Suprapubic skin (tissue), 4 donors: ENCODE measurements at places on chromosomes 3 and 15. TPM values are rescaled to one million over a fixed set of nuclear protein-coding genes. Genes with fewer than 3 reads are reported as not detected.

TMC3 gene
- not detected for total RNA-seq

NAALADL2 gene
- 4.0 TPM for total RNA-seq

DNA sequence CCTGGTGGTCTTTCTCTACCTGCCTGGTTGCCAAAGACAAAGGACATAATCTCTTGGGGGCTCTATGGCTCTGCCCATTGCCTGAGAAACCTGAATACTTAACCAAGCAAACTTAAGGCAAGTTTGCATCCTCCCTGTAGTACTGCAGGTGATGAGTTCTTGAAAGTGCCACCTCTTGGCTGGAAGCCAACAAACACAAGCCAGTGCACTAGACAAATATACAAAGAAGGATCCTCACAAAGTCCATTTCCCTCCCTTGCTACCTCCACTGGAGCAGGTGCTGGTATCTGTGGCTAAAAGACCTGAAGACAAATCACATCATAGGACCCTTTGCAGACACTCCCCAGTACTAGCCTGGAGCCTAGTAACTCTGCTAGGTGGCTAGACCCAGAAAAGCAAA lies 772.3 kb downstream of the SI start:
- H3K36me3 ChIP-seq: no peaks in the 10 kb centered on the region
- H3K27ac ChIP-seq: no peak overlapping the region
- no peaks in the 10 kb centered on the region for H3K4me1 ChIP-seq

- H3K4me1 ChIP-seq: peaks cover 38% of the 10 kb centered on the region
- H3K4me3 ChIP-seq: peak overlapping the region; percentile 93
- peaks cover 8% of the 10 kb centered on the region for H3K36me3 ChIP-seq
- no peak for DNase-seq
These were observed 812 bp downstream of the P4HTM start for GRCh38 chr3:48990636-48991469.

DNA sequence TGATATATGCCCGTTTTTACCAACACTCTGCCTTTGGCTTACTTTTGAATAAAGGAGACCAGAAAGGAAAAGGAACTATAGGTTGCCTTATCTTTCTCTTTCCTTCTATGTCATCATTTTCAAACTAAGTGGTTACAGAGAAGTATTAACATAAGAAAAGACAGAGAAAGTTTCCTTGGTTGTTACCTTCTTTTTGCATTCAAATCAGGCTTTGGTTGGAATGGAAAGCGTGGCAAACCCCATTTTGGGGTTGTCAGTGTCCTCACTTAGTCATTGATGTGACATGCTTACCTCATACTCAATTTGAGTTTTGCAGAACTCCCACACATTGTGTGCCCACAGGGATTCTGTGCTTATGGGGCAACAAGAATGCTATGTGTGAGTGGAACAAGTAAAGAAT lies 3.7 kb upstream of the THRB start:
- H3K4me3 ChIP-seq: no peak overlapping the region
- H3K27ac ChIP-seq: no peak overlapping the region
- no peaks in the 10 kb centered on the region for H3K36me3 ChIP-seq
- DNase-seq: no peak
- peaks cover 16% of the 10 kb centered on the region for H3K4me1 ChIP-seq
- H3K27me3 ChIP-seq: no peaks in the 10 kb centered on the region

- H3K27ac ChIP-seq: no peak overlapping the region
- peaks cover 9% of the 10 kb centered on the region for H3K4me1 ChIP-seq
- no peak for DNase-seq
- no peaks in the 10 kb centered on the region for H3K36me3 ChIP-seq
These were observed 87.3 kb upstream of the ROPN1 start for GRCh38 chr3:124078953-124079911.

DNA sequence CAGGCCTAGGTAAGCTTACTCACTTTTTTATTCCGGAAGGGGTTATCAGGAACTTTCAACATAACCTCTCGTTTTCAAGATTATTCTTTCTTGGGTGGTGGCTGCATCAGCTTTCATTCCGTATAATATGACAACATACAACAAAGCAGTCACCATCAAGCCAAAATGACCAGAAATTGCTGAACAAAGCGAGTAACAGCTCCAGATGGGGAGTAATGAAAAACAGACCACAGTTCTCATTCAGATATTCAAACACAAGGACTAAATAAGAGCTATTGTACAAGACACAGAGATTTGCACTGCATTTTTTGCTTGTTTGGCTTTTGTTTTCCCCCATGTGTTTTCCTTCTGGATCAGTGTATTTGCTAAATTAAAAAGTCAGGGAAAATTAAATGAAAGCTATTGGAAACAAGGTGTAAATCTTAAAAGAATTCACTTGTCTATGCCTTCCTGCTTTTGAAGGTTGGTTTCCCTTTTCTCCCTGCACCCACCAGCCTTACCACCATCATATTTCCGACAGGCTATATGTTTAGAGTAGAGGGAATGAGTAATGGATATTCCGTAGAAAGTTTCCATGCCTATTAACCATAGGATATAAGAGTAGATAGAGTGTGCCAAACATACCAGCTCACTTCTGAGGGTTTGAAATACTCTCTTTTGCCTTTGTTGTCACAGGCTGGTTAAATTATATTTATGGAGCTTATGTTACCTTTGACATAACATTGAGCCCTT lies 213.6 kb downstream of the RBMS3 start:
- H3K27ac ChIP-seq: no peak overlapping the region
- H3K27me3 ChIP-seq: no peaks in the 10 kb centered on the region
- no peak overlapping the region for H3K4me3 ChIP-seq
- H3K36me3 ChIP-seq: no peaks in the 10 kb centered on the region
- H3K4me1 ChIP-seq: no peaks in the 10 kb centered on the region

DNA sequence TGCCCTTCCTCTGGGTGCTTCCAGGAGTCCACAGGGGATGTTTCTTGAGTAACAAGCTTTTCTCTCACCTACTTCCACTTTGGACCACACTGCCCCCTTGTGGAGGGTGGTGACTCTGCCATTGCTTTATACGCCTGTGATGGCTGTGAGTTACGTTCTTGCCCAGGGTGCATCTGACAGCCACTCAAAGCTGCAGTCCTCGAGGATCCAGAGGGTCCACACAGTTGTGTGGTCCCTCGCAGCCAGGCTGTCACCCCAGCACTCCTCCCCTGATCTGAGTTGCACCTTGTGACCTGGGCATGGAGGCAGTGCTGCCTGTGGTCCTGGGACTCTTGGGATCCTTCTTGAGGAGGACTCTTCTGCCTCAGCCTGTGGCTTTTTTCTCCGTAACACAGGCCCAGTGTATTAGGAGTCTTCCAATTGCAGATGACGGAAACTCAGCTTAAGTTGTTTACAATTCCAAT lies 23.4 kb downstream of the FOXL2 start:
- H3K27me3 ChIP-seq: peaks cover 6% of the 10 kb centered on the region
- no peaks in the 10 kb centered on the region for H3K36me3 ChIP-seq
- peak; percentile 91 for DNase-seq
- H3K4me3 ChIP-seq: no peak overlapping the region
- H3K4me1 ChIP-seq: no peaks in the 10 kb centered on the region

GRCh38 chr3:126026761-126027160 lies 57.2 kb downstream of the SLC41A3 start:
- H3K4me3 ChIP-seq: no peak overlapping the region
- DNase-seq: no peak
- peaks cover 40% of the 10 kb centered on the region for H3K36me3 ChIP-seq
- no peak overlapping the region for H3K27ac ChIP-seq

DNA sequence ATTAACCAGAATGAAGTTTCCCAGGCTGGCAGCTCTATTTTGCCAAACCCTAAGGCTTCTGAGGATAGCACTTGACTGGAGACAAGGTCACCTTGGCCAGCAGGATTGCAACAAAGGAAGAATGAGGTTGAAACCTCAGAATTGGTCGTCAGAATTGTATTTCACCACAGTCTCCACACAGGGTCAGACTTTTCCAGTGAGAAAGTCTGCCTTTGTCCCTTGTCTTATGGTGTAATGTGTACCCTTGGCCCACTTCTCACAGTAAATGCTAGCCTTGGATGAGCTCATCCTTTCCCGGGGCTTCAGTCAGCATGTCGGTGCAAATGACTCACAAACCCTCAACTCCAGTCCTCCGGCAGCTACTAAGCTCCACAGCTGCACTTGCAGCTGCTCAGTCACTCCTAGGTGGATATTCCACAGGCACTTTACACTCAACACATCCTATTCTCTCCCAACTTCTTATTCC lies 19.7 kb downstream of the SSR3 start:
- peaks cover 7% of the 10 kb centered on the region for H3K4me1 ChIP-seq
- peaks cover 25% of the 10 kb centered on the region for H3K36me3 ChIP-seq
- no peak overlapping the region for H3K4me3 ChIP-seq
- peak overlapping the region; percentile 49 for H3K27ac ChIP-seq
- no peak for DNase-seq

GRCh38 chr15:81259760-81260298 lies 63.1 kb downstream of the IL16 start:
- H3K27me3 ChIP-seq: no peaks in the 10 kb centered on the region
- H3K36me3 ChIP-seq: no peaks in the 10 kb centered on the region
- no peak overlapping the region for H3K27ac ChIP-seq
